ENCODE measurements at places on chromosomes 2 and 18. TPM values are rescaled to one million over a fixed set of nuclear protein-coding genes. Genes with fewer than 3 reads are reported as not detected.

RDH14 gene
- 19.4 TPM for total RNA-seq

DNA sequence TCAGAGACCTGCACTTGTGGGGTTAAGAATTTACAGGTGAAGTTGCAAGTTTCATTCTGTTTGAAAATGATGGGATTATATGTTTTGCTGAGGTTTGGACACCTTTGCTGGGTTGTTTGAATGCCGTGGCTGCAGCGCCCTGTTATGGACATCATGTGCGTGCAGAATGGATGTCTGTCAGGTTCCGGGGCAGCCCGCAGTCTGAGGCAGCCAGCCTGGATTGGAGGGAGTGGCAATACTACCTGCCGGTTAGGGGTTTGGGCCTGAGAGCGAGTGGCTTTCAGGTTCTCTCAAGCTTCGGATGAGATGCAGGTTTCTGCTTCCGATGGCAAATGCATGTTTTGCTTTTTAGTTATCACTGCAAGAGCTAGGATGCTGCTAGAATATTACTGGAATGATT, 1.1 kb downstream of the CASP8 start:
- DNase-seq, result peak; percentile 76

- peak; percentile 67 for DNase-seq
These were observed 300.1 kb upstream of the TRIB2 start for GRCh38 chr2:12416600-12416999.

GRCh38 chr2:81550277-81550676, 1245.7 kb upstream of the LRRTM1 start:
- DNase-seq, result no peak

GRCh38 chr2:181399027-181399426, 58.2 kb upstream of the ITGA4 start:
- DNase-seq, result no peak

Measured in activated CD8-positive, alpha-beta T cell treated with anti-CD3 and anti-CD28 coated beads for 36 hours (primary cell).